ENCODE measurements at places on chromosomes 16 and 17.

- peak; percentile 55 for DNase-seq
Measured at GRCh38 chr17:31489295-31490018, 98.0 kb downstream of the RAB11FIP4 start.

DNA sequence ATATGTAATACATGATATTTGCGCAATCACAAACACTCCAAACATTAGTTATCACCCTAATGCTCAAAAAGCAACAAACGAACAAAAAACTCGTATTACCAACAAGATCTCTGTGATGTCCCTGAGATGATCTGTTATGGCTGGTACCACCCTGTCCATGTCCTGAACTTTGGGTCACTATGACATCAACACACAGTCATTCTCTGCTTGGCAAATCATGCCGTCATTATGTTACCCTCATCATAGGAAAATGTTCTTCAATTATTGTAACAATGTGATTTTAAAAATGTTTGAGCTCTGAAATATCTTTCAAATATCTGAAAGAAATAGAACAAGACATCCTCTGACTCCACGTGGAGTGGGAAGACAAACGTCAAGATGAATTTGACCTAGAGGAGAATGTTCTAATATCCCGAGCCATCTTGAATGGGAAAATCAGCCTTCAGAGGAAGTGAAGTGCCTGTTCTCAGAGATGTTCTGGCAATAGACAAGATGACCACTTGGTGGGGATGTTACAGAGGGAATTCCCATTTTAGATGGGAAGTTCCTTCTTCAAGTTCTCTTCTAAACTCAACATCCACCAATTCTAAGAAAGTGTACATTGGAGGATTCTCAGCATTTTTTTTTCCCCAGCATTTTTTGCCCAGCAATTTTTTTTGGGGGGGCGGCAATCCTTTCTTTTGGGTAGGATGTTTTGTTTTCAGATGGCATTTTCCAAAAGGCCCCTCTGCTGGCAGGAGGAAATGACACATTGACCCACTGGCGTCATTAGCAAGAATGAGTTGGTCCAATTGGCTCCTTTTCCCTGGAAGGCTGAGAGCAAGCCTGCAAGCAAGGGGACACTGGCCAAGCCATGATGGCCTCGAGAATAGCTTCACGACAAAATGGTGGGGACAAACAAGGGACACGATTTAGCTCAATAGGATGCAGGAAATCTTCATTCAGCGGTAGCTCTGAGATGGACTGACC is 3.7 kb upstream of the HSD17B2 start:
- DNase-seq = no peak

GRCh38 chr16:72969146-72969545 is 78.8 kb downstream of the ZFHX3 start:
- DNase-seq = no peak

DNA sequence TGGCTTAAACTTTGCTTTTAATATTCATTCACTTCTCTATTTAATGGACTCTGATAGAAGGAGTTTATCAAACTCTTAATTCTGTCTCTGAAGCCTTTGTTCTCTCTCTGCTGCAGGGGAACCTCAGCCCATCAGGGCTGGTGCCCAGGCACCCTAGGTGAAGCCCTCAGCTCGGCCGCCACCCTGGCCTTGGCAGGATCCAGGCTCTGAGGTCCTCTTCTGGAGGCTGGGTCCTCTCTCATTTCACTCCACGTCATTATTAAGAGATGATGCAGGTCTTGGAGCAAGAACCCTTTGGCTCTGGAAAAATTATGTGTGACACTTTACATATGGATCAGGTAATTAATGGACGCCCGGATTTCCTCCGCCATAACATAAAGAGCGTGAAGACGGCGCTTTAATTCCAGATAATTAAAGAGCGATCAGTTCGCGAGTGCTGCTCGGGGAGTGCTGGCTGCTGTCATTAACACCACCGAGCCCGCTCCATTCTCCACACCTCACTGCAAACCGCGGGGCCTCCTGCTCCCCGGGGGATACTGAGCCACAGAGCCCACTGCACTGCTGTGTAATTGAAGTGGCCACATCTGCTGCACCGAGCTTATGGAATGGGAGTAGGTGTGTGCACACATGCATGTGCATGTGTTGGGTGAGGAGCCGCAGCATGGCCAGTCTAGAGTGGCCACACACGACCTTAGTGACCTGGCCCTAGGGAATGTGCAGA is 259.4 kb upstream of the TNRC6C start:
- DNase-seq = no peak

- DNase-seq = peak; percentile 37
Measured at GRCh38 chr16:85360323-85361277, 248.3 kb upstream of the CIBAR2 start.
